ENCODE measurements at places on chromosomes 6 and 20. TPM values are rescaled to one million over a fixed set of nuclear protein-coding genes. Genes with fewer than 3 reads are reported as not detected.

- DNase-seq = no peak
Observed at GRCh38 chr6:98636941-98637340, 197.4 kb upstream of the POU3F2 start.

GRCh38 chr20:23302801-23303200 lies 47.8 kb upstream of the NXT1 start:
- DNase-seq = no peak

GRCh38 chr6:147909640-147910039 lies 401.1 kb downstream of the SAMD5 start:
- DNase-seq = no peak

DNA sequence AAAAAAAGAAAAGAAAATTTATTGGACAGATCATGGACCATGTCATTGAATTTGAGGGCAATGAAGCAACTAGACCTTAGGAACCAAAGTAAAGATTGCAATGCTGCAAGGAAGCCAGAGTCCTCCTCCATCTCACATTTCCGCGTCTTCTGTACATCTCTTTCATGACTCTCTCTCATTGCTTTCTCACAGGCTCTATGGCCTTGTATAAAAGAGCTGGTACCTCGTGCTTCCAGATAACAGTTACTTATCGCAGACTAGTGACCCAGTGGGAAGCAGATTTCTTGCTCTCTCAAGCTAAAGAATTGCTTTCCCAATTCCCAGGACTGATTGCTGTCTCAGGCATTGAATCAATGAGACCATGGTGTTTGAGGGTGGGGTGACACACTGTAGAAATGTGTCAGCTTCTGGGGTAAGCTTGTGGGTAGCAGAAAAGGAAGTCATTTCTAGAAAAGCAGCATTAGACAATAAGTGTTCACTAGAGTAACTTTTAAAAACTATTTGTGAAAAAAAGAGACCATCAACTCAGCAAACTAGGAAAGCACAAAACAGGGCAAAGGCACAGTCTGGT lies 635.3 kb downstream of the UTRN start:
- no peak for DNase-seq

DNA sequence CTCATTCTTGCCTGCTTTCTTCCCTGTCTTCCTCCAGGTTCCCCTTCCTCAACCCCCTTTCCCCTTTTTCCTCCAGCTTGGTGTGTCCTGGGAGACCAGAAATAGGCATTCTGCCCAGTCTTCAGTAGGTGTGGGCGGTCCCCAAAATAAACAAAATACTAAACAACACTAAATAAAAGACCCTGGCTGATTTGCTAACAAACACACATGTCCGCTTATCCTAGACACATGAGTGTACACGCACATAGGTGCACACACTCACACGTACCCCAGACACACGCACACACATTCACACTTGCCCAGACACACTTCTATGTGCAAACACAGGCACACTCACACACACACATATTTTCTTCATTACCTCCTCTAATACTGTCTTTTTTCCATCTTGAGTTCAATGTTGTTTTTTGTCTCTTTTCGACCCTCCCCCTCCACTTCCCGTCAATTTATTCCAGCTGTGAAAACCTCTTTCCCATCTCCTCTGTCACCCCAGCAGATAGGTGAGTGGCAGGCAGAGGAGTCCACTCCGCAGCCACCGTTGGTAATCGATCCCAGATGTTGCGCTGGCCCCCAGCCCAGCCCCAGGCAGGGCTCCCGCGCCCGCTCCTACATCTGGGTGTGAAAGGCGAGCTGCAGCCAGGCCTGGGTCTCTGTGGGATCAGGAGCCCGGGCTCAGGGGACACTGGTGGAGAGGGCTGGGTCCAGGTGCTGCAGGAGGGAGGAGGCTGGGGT lies 56.9 kb upstream of the FOXP4 start:
- no peak for DNase-seq

GRCh38 chr20:61126369-61127195 lies 125.5 kb upstream of the CDH4 start:
- DNase-seq = no peak

DNA sequence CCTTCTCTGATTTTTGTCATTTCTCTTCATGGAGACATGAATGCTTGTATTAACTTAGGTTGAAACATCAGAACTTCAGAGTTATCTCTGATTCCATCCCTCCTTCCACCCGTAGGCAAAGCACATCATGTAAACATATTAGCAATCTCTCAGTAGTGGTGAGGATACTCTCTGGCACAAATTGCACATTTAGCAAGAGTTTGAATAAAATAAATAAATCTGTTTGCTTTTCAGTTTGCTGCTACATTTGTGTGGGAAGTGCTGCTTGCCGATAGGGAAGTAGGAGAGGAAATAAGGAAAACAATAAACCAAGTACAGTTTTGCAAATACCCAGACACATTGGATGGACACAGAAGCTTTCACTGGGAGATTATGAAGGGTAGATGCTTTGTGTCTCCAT lies 359.0 kb downstream of the BCKDHB start:
- no peak for DNase-seq

DNA sequence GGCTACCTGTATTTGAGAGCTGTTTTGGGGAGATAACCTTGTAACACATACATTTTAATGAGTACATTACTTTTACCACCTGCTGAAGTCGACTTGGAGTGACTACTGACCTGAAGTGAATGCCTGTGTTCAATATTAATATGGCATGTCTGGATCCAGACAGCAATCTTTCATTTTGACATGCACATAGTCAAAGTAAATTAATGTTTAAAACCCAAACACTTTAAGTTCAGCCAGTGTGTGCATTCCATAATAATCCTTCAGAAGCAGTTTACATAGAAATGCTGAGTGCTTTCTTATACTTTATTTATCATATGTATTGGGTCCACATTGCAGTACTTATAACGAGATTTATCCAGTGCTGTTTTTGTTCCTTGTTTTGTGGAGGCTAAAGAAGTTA lies 38.0 kb downstream of the CDKAL1 start:
- no peak for DNase-seq

- DNase-seq = peak; percentile 88
Observed at GRCh38 chr6:146598772-146599405, at the start of gene ADGB. Gene ADGB (plus strand): TSS chr6:146598972. CDS start chr6:146599041, 69 bp downstream.

- DNase-seq = no peak
Observed at GRCh38 chr6:113693851-113694250, 163.3 kb upstream of the MARCKS start.

- DNase-seq = no peak
Observed at GRCh38 chr20:40331807-40332560, 357.1 kb downstream of the MAFB start.

GRCh38 chr20:22801528-22801927 lies 217.2 kb upstream of the FOXA2 start:
- no peak for DNase-seq

GRCh38 chr20:51978070-51978501 lies 175.8 kb upstream of the SALL4 start:
- no peak for DNase-seq

- DNase-seq = no peak
Observed at GRCh38 chr6:98469141-98469540, 365.2 kb upstream of the POU3F2 start.

DNA sequence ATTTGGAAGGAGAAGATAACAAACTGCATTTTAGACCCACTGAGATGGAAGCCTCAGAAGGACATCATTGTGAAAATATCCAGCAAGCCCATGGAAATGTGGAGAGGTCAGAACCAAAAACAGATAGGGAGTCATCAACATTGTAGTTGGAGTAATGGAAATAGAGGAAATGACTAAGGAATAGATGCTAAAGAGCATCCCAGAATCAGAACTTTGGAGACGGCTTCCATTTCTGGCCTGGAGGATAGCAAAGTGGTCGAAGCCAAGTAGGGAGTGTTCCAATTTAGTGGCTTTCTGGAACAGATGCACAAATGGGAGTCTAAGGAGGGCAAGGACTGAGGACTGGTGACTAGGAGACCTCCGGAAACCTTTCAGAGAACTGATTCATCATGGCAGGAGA lies 3.6 kb downstream of the BEND6 start:
- DNase-seq = no peak

GRCh38 chr6:1175877-1176276 lies 136.0 kb upstream of the FOXQ1 start:
- no peak for DNase-seq

DNA sequence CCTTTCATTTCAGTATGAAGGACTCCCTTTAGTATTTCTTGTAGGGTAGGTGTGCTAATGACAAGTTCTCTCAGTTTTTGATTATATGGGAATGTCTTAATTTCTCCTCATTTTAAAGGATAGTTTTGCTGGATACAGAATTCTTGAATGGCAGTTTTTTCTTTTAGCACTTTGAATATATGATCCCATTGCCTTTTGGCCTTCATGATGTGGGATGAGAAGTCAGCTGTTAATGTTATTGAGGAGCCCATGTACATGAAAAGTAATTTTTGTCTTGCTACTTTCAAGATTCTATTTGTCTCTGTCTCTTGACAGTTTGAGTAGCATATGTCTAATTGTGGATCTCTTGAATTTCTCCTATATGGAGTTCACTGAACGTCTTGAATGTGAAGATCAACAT lies 30.9 kb downstream of the RSPH3 start:
- no peak for DNase-seq

DNA sequence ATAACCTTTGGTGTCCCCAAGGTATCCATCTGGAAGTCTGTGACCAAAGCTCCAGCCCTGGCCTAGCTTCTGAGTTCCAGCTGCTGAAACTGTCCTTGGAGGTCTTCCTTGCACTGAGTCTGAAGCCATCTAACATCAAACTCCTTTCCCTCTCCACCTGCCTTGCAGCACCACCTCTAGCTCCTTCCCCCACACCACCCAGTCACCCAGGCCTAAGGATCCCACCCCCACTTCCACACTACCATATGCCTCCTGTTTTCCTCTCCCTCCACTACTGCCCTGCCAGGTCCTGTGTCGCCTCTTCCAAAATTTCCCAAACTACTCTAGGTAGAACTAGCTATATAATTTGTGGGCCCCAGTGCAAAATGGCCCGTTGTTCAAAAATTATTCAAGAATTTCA lies 10.8 kb upstream of the MATN4 start:
- no peak for DNase-seq

GRCh38 chr6:152094992-152095592 lies 287.6 kb downstream of the ESR1 start:
- peak; percentile 45 for DNase-seq

DNA sequence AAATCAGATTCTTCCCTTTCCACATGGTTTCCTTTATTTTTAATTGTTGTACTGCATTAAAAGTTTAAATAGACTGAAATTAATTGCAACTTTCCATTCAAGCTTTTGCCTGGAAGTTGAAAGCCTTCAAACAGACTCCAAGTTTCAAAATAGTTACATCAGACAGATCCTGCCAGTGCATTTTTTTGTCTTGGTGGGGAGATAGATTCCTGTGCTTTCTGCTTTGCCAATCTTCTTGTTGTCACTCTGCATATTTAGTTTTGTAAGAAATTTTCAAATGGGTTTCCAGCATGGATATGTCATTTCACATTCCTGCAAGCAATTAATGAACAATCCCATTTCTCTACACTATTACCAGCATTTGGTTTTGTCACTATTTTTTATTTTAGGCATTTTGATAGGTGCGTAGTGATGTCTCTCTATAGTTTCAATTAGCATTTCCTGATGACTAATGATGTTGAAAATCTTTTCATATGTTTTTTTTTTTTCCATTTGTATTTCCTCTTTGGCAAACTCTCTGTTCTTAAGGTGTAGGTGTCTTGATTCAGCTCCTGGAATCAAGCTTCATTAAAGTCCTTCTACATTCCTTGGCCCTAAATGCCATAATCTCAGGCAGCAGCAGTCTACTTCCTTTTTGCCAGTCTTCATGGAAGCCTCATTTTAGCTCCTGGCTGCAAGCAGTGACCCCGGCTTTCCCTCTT lies 40.5 kb downstream of the SCP2D1 start:
- no peak for DNase-seq

DNA sequence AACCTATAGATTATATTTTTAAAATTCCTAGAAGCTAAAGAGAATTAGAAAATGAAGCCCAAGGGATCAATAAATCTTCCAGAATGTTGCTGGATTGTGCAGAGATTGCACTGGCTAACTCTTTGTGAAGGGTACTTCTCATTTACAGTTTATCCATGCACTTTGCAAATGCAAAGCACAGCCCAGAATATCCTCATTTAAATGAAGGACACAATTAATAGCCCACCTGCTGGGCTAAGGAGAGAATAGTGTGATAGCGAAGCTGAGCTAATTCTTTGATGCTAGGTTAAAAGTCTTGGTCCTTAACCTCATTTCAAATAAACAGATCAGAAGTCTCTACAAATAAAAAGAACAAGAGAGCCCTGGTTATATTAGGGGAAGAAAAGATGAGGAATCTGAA lies 72.5 kb downstream of the SMPDL3A start:
- no peak for DNase-seq

DNA sequence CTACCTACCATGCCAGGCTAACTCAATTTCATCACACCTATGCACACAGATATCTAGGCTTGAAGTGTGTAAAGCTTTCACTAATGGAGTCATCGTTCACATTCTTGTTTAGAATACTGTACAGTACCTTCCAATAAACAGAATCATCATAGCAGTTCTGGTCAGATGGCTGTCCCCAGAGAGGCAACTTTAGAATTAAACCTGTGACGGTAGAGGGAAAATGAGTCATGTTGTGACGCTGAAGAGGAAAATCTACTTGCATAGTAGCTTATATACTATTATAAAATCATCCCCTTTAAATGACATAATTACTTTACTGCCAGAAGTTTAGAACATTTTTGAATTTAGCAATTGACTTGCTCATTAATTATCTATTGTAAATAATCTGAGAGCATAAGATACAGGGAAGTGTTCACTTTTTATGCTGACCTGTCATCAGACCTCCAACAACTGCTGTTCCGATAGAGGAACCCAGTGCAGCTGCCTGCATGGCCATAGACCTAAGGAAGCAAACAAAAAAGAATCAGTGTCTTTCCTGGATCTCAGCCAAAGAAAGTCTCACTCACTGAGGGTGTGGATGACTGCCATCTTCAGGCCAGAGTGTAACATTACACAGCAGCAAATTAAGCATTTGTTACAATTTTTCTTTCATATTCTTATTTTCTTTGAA lies 29.8 kb downstream of the RHAG start:
- peak; percentile 46 for DNase-seq

DNA sequence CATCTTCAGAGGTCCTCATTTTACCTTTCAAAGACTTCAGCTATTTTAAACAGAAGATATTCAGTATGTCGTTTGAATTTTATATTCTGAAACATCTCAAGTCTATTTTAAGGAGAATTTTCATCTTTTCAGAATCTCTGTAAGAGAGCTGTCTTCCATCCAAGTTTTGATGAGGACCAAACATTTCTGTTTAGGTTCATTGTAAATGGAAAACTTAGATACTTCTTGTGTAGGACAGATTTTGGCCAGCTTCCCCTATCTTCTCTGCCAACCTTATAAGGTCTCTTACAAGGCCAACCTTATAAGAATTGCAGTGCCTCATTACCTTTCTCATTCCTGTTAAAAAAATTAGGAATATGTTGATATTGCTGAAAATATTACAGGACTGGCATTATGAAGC lies 88.1 kb downstream of the AKAP7 start:
- DNase-seq = no peak

The ATP5F1E gene
- total RNA-seq = 52.7 TPM

The ARFRP1 gene
- total RNA-seq = 42.7 TPM

The TRIM15 gene
- not detected for total RNA-seq

The MEI4 gene
- total RNA-seq = 0.55 TPM

The SUMO4 gene
- total RNA-seq = 1.5 TPM

The DYNLT1 gene
- 105 TPM for total RNA-seq

The ERGIC3 gene
- total RNA-seq = 187 TPM

The DPPA5 gene
- 1.2 TPM for total RNA-seq

The GPANK1 gene
- 26.8 TPM for total RNA-seq
